Suprapubic skin (tissue), 4 donors: ENCODE measurements at places on chromosomes 4 and X.

GRCh38 chrX:120308558-120308957 lies 2.7 kb downstream of the TMEM255A start:
- H3K27ac ChIP-seq, result no peak overlapping the region
- H3K4me1 ChIP-seq, result peaks cover 18% of the 10 kb centered on the region
- peak overlapping the region; percentile 50 for H3K4me3 ChIP-seq
- H3K27me3 ChIP-seq, result no peaks in the 10 kb centered on the region
- no peak for DNase-seq

DNA sequence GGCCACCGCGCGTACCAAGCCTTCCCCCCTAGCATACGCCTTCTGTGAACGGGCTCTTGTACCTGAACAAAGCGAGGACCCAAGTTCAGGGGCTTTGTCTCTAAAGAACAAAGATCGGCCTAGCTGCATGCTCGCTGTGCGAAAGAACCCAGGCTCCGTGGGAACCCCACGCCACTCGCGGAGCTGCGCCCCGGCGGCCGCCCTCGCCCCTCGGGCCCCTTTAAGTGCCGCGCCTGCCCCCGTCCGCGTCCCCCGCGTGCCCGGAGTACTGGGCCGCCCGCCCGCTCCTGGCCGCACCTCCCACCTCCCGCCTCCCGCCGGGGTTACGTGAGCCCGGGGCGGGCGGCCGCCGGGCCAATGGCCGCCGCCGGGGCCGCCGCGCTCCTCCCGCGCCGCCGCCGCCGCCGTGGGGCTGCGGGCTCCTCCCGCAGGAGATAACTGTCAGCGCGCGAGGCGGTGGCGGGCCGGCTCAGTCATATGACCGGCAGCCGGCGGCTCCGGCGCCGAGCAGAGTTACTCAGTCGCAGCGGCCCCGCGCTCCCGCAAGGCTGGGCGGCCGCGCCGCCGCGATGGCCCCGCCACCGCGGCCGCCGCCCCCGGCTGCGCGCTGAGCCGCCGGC lies at the start of gene FNIP2:
FNIP2 (plus strand) TSS at position 472 of the 620 bp plus-strand sequence. CDS start 187 bp downstream, outside the sequence.
- peaks cover 43% of the 10 kb centered on the region for H3K4me1 ChIP-seq
- no peaks in the 10 kb centered on the region for H3K27me3 ChIP-seq
- peak within 1 kb of the TSS; percentile 73 for H3K4me3 ChIP-seq
- peak; percentile 87 for DNase-seq
- peak within 1 kb of the TSS; percentile 85 for H3K27ac ChIP-seq
- no peaks in the 10 kb centered on the region for H3K36me3 ChIP-seq

DNA sequence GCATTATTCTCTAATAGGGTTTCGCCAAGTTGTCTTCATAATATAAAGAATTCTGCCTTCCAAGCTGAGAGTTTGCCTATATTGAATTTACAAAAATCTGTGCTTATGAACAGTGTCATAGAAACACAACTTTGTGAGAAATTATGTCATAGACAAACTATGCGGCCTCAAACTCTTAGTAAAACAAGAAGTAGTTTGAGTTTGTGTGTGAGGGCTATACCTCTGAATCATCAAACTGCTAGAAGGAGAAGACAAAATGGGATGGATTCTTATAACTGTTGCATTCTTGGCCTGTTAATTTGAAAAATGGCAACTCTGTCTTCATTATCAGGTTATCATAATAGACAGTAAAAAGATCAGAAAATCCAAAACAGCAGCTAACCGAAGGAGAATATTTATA lies 46.1 kb upstream of the NAP1L5 start:
- H3K4me3 ChIP-seq, result no peak overlapping the region
- H3K36me3 ChIP-seq, result peaks cover 62% of the 10 kb centered on the region
- no peak for DNase-seq
- H3K27me3 ChIP-seq, result no peaks in the 10 kb centered on the region
- H3K27ac ChIP-seq, result no peak overlapping the region

DNA sequence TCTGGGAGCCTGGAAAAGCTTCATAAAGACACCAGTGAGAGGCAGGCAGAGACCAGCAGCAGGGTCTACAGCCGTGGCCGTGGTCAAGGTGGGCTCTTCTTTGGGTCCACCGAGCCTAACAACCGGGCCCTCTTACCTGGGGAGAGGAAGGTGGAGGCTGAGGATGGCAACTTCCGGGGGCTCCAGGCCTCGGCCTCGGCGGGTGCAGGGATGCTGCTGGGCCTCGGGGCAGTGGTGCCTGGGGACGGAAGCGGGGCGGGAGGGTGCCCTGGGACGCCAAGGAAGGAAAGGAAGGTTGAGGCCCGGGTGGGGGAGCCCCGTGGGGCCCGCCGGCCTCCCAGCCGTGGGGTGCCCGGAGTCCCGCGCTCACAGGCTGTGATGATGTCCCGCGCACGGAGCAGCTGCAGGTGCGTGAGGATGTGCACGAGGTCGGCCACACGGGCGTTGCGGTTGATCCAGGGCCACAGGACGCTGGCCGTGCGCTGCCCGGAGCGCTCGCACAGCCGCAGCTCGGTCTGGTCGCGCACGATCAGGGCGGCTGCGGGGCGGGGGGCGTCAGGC lies 561 bp downstream of the IRAK1 start:
- H3K4me1 ChIP-seq, result peaks cover 30% of the 10 kb centered on the region
- no peak for DNase-seq
- peak overlapping the region; percentile 93 for H3K27ac ChIP-seq
- peak overlapping the region; percentile 66 for H3K4me3 ChIP-seq
- peaks cover 25% of the 10 kb centered on the region for H3K36me3 ChIP-seq

- DNase-seq, result no peak
- no peaks in the 10 kb centered on the region for H3K4me1 ChIP-seq
- no peak overlapping the region for H3K4me3 ChIP-seq
- no peaks in the 10 kb centered on the region for H3K36me3 ChIP-seq
Observed at GRCh38 chr4:37735578-37735977, 49.4 kb upstream of the RELL1 start.

DNA sequence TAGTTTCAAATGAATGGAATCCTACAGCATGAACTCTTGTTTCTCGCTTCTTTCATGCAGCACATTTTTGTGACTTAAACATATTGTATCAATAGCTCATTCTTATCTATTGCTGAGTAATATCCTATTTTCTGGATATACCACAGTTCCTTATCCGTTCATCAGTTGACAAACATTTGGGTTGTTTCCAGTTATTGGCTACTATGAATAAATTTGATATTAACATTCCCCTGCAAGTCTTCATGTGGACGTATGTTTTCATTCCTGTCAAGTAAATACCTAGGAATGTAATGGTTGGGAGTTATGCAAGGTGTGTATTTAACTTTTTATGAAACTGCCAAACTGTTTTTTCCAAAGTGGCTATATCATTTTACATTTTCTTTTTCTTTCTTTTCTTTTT lies 114.0 kb upstream of the SH3RF1 start:
- H3K27ac ChIP-seq, result no peak overlapping the region
- H3K36me3 ChIP-seq, result no peaks in the 10 kb centered on the region
- no peak overlapping the region for H3K4me3 ChIP-seq
- no peaks in the 10 kb centered on the region for H3K4me1 ChIP-seq
- no peak for DNase-seq
- no peaks in the 10 kb centered on the region for H3K27me3 ChIP-seq

DNA sequence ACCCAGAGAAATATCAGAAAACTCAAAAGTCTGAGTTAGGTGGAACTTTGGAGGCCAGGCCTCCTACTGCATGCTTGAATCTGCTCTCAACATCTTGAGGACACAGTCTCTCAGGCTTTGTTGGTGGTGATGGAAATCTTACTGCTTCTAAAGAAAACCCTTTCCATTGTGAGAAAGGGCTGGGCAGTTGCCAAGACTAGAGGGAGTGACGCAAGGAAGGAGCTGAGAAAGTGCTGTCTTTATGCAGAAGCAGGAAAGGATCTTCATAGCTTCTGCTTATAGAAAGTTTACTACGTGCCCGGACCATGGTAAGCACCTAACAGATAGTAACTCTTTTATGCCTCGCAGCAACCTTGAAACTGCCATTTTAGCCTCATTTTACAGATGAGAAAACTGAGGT lies 2.4 kb upstream of the CRMP1 start:
- no peaks in the 10 kb centered on the region for H3K36me3 ChIP-seq
- H3K27ac ChIP-seq, result no peak overlapping the region
- peaks cover 17% of the 10 kb centered on the region for H3K4me1 ChIP-seq
- no peak overlapping the region for H3K4me3 ChIP-seq
- peaks cover 83% of the 10 kb centered on the region for H3K27me3 ChIP-seq
- DNase-seq, result no peak

DNA sequence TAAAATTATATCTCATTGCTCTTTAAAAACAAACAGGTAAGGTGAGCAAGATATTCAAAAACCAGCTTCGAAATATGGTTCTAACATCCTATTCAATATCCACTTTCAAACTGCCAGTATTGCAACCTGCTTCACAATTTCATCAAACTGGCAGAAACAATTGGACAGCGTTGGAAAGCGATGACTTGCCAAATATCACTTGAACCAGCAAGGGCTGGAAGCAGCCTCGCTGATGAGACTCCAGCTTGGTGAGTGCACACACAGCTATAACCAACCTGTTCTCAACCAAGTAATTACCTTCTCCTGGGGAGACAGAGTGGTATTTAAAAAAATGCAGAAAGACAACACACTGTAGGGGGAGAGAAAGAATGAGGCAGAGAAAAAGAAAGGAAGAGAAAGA lies 155.8 kb upstream of the RAI2 start:
- H3K27me3 ChIP-seq, result no peaks in the 10 kb centered on the region
- no peak overlapping the region for H3K27ac ChIP-seq
- no peak overlapping the region for H3K4me3 ChIP-seq
- H3K4me1 ChIP-seq, result no peaks in the 10 kb centered on the region
- no peak for DNase-seq

GRCh38 chrX:153499876-153500275 lies 5.1 kb downstream of the BGN start:
- H3K4me1 ChIP-seq, result peaks cover 35% of the 10 kb centered on the region
- H3K4me3 ChIP-seq, result no peak overlapping the region
- DNase-seq, result no peak
- no peak overlapping the region for H3K27ac ChIP-seq
